Progenitor cell of endocrine pancreas (in vitro differentiated cells): ENCODE measurements at places on chromosomes 7 and 10. TPM values are rescaled to one million over a fixed set of nuclear protein-coding genes. Genes with fewer than 3 reads are reported as not detected.
A peak's percentile ranks its signal among the peaks of the same experiment; 100 is the strongest.

Gene TMEM176B
- total RNA-seq: 8.9 TPM in 2 replicates

Gene CCDC146
- total RNA-seq: 14.8 TPM in 2 replicates

Gene ZFYVE27
- 43.4 and 44.2 TPM in 2 replicates for total RNA-seq

Gene ASB13
- 11.1 and 13.5 TPM in 2 replicates for total RNA-seq

Gene LIPF
- not detected in 2 replicates for total RNA-seq

GRCh38 chr10:68171539-68172080 lies 60.3 kb downstream of the ATOH7 start:
- DNase-seq: no peak

DNA sequence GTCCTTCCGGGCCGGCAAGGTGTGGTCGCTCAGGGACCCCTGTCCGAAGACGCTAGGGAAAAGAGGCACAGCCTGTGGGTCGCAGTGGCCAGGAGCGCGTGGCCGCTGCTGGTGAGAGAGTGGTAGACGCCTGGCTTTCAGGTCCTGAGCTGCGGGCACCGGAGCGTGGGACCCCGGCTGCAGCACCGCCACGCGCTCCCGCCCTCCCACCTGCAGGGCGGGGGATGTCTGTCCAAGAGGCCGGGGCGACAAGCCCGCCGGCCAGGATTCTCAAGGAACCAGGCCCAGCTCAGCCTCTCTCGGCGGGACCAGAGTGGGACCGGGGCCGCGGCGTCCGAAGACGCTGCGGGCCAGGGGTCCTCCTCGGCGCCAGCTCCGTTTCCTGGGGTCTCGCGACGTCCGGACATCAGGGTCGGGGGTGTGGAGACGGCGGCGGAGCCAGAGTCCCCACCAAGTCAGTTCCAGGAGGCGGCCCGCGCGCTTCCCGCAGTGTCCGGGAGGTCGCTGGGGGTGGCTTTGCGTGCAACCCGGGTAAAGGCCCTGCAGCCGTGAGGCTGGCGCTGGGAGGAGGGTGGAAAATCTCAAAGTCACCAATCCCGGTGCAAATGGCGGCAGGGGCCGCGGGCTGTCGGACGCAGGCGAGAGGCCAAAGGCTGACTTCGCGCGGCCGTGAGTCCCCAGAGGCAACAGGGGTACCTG lies 5.5 kb downstream of the ZNF503 start:
- peak; percentile 29 for DNase-seq

GRCh38 chr10:133125901-133126300 lies 34.1 kb upstream of the KNDC1 start:
- no peak for DNase-seq

DNA sequence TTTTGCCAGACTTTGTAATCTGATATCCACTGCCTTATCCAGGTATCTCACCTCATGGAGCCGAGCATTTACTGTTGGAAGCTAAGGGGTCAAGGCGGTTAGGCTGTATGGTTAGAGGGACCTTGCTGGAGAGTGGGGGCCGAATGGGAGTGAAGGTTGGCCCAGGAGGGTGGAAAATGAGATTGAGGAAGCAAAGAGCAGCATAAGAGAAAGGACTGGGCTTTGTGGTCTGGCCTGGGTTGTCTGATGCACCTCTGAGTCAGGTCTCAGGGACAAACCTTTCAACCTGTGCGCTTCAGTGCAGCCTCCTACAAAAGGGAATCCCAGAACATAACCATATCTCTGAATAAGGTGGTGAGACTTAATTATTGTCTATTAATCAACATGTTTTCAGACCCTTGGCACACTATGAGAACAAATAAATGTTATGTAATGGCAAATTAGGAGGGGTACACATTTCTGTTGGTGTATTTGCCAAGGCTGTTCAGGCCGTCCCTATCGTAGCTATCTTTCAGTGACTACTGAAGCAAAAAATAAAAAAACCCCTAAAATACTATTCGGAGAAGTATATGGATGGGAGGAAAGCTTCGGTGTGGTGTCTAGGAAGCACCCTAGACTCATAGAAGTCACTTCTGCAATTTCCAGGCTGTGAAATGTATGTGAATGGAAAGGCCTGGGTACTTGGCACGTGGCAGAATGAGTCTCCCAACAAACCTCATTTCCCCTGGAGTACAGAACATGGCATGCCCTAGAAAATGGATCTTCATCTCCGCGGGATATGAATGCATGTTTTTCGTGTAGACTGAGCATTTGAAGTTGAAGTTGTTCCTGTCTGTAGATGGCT lies 4.3 kb downstream of the CAMK1D start:
- no peak for DNase-seq

GRCh38 chr10:1526436-1527055 lies 210.8 kb downstream of the ADARB2 start:
- no peak for DNase-seq

DNA sequence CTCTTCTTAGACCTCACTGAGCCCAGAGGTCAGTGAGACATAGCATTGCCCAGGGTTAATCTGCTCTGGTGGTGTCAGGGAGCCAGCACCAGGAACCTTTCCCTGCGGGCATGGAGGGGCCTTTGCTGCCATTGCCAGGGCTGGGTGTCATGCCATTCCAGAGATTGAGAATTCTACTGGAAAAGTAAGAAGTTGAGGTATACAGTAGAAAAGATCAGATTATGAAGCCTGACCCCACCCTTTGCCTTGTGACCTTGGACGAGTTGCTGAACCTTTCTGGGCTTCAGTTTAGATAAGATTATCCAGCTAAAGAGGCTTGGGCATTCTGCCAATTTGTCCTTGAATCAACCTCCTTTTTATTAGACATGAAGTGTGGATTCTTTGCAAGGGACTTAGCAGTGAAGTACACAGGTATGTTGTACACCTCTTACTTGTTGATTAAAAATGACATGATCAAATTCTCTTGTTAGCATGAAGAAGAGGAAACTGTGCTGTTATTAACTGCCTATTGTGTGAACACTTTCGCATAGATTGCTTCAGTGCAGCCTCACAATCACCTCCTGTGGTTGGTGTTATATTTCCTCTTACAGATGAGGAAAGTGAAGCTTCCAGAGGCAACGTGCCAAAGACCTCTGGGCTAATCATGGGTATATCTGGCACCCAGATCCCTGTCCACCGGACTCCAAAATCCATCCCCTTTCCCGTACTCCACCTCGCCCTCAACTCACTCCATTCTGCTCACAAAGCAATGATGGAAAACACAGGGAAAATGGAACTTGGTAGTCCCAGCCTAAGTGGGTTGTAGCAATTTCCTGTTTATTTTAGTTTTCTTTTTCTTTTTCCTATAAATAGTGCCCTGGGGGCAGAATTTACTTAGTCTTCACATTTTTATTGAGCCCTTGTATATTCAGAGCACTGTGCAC lies 151.3 kb downstream of the CAMK1D start:
- DNase-seq: no peak

DNA sequence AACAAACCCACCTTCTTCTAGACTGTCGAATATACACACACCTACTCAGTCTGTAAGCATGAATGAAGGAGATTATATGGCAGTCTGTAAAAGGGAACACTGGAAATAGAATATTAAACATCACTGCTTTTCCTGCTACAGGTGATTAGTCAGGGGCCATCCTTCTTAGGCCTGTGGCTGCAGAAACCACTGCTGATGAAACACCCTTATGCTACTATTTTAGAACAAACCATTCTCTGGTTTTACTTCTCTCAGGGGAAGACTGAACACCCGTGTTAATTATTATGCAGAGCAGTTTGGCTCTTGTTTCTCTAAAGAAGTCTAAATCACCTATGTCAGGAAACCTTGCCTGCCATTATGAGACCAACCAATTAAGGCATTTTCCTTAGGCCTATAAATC lies 351.1 kb upstream of the KLF6 start:
- no peak for DNase-seq

GRCh38 chr10:127024685-127025435 lies 119.6 kb downstream of the DOCK1 start:
- DNase-seq: no peak

DNA sequence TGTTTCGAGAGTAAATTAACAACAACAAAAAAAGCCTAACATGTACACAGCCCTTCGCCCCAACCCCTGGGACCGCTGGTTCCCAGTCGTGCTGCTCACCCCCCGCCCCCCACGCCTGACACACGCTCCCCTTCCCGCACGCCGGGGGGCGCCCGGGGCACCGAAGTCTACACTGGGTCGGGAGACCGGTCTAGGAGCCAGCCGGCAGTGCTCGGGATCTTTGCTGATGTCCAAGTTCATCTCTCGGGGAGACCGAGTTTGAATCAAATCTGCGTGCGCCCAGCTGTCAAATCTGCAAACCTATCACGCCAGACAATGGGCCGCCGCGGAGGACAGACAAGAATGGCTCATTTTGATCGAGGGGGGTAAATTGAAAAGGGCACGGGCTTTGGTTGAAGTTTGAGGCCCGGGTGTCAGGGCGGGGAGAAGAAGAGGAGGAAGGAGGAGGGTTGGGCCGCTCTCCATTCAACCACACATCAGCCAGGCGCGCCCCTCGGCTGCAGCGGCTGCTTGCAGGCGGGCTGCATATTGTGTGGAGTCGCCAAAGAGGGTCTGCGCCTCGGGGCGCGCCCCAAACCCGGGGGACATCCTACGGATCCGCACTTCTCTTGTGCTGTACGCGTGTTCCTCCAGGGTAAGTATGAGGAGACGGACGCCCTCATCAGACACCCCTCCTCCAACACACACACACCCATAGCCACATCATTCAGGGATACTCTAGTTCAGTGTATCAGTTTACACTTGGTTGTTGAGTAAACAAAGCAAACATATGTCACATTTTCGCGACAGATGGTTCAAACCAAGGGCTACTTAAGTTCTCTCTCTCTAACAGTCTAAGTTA lies 1.3 kb upstream of the GFRA1 start:
- peak; percentile 14 for DNase-seq

GRCh38 chr7:73834626-73835191 lies 3.9 kb downstream of the CLDN4 start:
- DNase-seq: no peak

- no peak for DNase-seq
Observed at GRCh38 chr10:74424565-74424964, 273.5 kb downstream of the ADK start.

DNA sequence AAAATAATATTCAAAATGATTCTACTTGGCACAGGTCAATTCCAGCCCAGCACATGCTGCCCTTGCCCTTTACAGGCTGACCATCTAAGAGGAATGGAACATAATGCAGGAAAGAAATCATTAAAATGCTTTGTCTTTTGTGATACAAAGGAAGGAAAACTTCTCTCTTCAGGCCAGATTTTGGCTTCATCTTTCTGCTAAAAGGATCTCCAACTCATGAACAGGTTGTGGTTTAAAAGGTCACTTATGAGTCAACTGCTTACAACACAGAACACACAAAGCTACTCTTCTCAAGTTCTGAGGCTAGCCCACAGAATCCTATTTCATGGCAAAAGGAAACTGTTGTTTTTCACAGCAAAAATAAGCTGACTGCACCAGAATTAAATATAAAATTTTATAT lies 197.1 kb downstream of the DOCK4 start:
- DNase-seq: no peak

GRCh38 chr10:63515002-63515763 lies 6.0 kb upstream of the REEP3 start:
- DNase-seq: no peak

DNA sequence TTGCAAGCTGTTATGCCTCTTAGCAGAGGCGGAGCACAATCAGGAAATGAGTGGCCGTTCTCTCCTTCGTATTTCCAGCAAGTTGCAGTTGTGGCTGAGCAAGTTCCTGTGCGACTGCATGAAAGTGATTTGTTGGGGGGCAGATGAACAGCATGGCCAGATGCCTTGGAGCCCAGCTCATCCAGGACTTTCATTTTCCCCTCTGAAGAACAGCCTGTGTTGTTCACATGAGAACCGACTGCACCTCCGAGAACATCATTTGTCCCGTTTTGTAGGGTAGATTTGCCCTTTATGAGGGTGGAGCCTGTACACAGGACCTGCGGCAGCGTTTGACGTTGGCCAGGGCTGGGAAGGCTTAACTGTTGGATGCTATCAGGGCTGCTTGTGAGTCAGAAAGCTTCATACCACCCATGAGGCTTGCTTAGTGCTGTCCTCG lies 4.4 kb downstream of the BAG3 start:
- DNase-seq: no peak

- DNase-seq: no peak
Observed at GRCh38 chr10:98269435-98269912, 1.5 kb upstream of the LOXL4 start.

GRCh38 chr10:105347487-105347886 lies 706.4 kb downstream of the SORCS3 start:
- no peak for DNase-seq

DNA sequence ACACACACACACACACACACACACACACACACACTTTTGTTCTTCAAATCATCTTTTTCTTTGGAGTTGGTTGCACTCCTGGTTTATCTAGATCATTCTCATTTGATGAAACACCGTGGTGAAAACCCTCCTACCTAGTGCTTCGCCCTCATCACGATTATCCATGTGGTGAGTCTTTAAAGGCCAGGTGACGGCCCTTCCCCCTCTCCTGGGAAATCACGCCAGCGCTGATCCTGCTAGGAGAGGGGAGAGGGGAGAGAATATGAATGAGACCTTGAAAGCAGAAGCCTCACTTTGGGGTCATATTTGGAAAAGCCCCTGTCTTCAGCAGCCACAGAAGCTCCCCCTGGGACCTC lies 103.9 kb upstream of the LRRC4 start:
- DNase-seq: no peak

DNA sequence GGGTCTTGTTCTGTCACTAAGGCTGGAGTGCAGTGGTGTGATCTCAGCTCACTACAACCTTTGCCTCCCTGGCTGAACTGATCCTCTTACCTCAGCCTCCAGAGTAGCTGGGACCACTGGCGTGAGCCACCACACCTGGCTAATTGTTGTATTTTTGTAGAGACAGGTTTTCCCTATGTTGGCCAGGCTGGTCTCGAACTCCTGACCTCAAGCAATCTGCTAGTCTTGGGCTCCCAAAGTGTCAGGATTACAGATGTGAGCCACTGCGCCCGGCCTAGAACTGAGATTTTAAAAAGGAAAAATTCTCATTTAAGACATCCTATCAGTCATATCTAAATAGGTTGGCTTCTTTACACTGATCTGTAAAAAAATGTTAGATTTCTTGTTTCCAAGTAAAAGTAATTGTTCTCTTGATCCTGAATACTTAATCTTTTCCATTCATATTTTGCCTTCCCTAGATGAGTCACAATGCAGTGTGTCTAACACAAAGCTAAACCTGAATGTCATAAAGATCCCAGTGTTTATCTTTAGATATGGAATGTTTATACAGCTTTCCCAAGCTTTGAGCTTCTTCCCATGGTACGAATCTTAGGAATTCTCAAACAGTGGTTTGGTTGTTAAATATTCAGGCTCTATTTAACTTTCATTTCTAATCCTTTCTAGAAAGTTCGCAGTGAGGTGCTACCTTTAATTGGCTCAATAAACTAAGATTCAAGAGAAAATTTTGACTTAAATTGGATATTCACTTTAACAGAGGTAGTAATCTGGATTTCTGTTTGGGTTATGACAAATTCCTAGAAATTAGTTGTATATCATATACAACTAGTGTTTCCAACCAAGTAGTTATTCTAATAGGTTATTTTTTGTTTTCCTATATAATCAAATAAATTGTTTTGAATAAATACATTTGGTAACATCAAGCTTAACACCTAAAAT lies 12.1 kb upstream of the LAMB1 start:
- no peak for DNase-seq

- DNase-seq: no peak
Observed at GRCh38 chr10:48236199-48236621, 38.3 kb downstream of the FRMPD2 start.

- no peak for DNase-seq
Observed at GRCh38 chr10:99004738-99005137, 230.9 kb downstream of the HPSE2 start.
